Stimulated activated CD4-positive, alpha-beta T cell treated with anti-CD3 and anti-CD28 coated beads, Interleukin-15, amount 100 ng/mL, for 1 hour (primary cell): ENCODE measurements at places on chromosomes 2 and 18.

GRCh38 chr2:198098918-198099317 is 294.5 kb downstream of the PLCL1 start:
- DNase-seq: no peak

- DNase-seq: no peak
These were observed 74.5 kb upstream of the B3GNT7 start for GRCh38 chr2:231321021-231321420.

- DNase-seq: no peak
These were observed 612.1 kb downstream of the ZEB2 start for GRCh38 chr2:143907801-143908200.

DNA sequence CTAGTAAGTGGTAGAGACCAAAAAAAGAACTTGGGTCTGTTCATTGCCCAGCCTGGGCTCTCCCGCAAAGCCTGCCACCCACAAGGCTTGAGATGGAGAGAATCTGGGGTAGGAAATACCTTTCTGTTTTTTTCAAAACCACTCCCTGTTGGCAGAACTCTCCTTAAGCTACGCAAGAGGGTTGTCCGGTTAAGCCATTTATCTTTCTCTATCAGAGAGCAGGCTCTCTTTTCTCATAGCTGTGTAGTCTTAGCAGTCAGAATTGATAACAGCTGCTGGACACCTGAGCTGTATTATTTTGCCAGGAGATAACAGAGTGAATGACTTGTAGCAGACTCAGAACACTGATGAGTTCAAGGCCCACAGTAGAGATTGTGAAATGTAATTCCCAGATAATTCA is 1088.1 kb downstream of the TSN start:
- DNase-seq: no peak

DNA sequence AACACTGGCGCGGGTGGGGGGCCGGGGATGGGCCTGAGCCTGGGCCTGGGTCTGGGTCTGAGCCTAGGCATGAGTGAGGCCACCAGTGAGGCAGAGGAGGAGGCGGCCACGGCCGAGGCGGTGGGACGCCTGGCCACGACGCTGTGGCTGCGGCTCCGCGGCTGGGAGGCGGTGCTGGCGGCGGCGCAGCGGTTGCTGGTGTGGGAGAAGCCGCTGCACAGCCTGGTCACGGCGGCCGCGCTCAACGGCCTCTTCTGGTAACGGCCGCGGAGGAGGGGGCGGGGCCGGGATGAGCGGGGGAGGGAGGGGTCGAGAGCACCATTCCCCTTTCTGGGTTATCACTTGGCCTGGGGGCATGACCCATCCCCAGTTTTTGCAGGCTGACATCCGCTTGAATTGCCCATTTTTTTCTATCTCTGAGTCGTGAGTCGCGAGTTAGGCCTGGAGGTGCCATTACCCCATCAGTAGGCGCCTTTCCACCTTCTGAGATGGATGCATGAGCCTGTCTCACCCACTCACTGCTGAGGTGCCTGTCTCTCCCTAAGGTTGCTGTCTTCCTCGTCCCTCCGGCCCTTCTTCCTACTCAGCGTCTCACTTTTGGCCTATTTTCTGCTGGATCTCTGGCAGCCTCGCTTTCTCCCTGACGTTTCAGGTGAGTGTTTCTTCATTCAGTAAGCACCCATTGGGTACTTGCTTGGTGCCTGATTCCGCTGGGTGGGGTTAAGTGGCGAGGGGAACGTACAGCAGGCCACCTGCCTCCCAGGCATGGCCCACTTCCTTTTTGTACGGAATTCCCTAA is 501 bp downstream of the RETREG2 start:
- no peak for DNase-seq

DNA sequence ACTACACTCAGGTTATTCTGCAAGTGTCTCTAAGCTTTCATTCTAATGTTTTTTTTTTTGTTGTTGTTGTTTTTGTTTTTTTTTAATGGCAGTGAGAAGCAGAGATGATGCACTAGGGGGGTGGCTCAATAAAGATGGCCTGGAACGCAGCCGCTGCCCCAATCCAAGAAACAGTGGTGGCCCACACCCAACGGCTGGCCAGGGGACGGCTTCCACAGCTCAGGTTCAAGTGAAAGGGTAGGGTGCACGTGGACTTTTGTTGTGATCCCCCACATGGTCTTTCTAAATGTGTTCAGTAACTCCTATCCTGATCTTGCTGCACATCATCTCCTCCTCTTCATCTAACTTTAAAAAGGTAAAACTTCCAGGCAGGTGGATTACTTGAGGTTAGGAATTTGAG is 190.1 kb downstream of the NDUFA10 start:
- no peak for DNase-seq

DNA sequence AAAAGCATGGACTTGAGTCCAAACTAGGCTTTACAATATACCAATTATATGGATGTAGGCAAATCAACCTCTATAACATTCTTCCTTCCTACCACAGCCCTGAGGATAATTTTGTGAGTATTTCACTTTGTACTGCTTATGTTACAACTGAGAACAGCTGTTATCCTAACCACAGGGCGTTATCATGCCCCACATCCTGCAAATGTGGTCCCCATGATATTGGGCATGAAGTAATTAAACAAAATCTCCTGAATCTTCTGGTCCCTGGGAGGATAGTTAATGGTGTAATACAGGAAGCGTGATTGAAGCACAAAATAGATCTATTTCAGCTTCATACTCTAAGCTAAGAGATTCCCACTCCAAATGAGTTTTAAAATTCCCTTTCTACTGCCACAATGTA is 223.6 kb downstream of the CDH20 start:
- DNase-seq: no peak

DNA sequence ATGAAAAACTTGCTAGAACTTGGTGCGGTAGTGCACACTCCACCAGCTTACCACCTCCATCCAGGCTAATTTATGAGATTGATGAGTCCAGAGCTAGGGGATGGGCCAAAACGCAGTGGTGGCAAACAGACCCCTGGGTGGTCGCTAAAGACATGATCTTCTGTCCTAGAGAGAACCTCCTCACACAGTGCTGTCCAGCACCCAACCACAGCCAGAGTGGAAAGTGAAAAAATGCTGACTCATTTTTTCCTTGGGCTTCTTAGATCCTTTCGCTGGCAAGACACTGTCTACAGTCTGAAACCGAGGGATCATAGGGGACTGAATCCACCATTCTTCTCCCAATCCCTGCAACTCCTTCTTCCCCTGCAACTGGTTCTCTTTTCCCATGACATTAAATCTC is 4.1 kb downstream of the ANTXR1 start:
- DNase-seq: no peak

GRCh38 chr18:44537526-44537925 is 143.2 kb upstream of the SETBP1 start:
- no peak for DNase-seq

GRCh38 chr2:101706819-101707177 is 9.3 kb downstream of the MAP4K4 start:
- DNase-seq: no peak

DNA sequence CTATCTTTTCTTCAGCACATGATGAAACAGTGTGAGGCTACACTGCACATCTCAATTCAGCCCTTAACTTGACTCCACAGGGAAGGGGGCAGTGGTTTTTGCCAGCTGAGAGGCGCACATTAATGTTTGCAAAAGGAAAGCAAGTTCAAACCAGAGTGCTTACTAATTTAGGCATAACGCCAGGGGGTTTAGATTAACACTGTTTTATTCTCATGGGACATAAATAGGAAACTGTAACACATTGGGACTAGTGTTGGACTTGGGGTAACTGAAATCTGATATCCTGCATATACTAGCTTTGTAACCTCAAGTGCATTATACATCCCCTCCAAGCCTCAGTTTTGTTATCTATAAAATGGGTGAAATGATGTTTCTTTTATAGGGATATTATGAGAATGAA is 821.2 kb upstream of the ID2 start:
- no peak for DNase-seq

GRCh38 chr2:16412321-16413030 is 253.2 kb downstream of the CYRIA start:
- no peak for DNase-seq

DNA sequence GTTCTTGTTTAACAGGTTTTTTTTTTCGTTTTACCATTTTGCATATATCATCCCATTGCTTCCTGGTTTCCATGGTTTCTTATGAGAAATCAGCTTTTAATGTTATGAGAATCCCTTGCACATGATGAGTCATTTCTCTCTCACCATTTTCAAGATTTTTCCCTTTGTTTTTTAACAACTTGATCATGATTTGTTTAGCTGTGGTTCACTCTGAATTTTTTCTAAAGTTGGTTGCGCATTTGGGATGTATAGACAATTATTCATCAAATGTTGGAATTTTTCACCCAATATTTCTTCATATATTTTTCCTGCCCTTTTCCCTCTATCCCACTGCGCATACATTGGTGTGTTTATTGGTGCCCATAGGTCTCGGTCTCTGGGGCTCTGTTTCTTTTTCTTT is 42.4 kb upstream of the BIN1 start:
- no peak for DNase-seq

DNA sequence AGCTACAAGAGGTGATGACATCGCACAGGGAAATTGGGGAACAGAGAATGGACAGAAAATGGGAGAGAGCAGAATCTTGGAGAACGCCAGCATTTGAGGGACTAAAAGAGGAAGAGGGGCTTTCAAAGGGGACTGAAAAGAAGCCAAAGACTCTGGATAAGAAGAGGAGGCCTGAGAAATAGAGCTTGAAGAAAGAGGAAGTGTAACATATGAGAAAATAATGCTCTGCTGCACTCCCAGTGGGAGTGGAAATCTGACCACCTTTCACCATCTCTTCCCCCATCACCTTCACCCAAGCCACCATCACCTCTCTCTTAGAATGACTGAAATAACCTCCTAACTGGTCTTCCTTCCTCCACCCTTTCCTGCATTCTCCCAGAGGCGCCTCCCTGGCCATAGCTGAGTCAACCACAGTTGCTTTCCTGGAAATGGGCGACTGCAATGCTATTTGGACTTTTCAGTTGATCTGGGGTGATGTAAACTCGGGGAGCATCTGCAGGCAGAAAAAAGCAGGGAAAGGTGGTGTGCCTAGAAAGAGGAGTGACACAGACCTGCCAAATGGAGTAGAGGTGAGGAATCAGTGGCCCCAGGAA is 16.8 kb downstream of the CXCR1 start:
- DNase-seq: no peak

GRCh38 chr18:13176847-13177246 is 41.7 kb upstream of the LDLRAD4 start:
- DNase-seq: no peak

DNA sequence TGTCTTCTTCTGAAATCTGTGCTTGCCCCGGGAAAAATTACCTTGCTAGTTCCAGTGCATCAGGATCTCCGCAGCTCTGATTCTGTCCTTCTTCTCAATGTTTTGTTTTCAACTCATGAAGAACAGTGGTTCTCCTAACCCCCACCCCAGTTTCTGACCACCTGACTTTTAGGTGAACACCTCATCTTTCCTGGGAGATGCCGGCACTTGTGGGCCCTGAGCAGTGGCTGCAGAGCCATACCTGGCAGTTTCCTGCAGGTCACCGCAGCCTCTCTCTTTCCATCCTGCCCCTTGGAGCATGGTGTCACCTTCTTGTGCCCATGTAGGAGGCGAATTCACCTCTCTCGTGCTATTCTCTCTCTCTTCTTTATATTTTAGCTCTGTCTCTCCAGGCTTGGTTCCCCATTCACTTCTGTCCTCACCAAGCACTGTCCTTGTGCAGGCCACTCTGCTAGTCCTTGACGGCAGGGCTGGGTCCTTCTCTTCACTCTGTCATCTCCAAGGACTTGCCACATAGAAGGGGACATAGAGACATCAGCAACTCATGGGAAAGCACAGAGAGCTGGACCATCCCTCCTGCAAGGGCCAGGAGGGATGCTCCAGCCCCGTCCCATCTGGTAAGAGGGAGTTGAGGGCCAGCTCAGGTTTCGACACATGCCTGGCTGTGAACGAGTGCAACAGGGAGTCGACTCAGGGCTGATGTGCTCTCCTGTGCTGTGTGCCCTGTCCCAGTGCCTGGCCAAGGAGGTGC is 59.1 kb downstream of the DDX1 start:
- DNase-seq: no peak

DNA sequence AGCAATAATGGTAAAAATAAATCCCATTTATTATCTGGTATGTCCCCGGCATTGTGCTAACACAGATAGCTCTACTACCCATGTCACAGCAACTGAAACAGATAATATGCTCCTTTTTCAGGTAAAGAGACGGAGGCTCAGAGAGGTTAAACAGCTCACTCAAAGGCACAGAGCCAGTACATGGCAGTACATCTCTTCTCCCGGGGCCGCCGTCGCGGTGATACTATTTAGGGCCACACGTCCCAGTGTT is 693 bp upstream of the PDK1 start:
- DNase-seq: no peak

GRCh38 chr18:64539847-64540246 is 391.0 kb upstream of the LINC00305 start:
- no peak for DNase-seq

DNA sequence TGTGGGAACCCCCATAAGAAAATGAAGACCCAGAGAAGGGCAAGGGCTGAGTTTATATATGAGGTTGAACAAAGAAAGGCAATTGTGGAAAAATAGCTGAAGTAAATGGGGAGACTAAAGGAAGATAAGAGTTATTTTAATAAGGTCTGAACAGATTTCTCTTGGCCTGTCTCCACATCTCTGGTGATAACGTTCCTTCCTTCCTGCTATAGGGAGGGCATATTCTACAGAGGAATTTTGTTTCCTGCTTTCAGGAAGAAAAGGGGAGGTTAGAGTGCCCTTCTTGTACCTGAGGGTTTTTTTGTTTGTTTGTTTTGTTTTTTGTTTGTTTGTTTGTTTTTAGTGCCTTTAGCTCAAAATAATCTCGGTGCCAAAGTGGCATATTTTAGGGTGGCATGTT is 31.6 kb downstream of the MOGAT1 start:
- no peak for DNase-seq
